ENCODE measurements at places on chromosomes 5 and 9. TPM values are rescaled to one million over a fixed set of nuclear protein-coding genes. Genes with fewer than 3 reads are reported as not detected.

GRCh38 chr9:81673310-81673709, 16.0 kb downstream of the TLE1 start:
- DNase-seq, result no peak
- no peaks in the 10 kb centered on the region for H3K4me1 ChIP-seq
- no peak overlapping the region for H3K27ac ChIP-seq
- H3K36me3 ChIP-seq, result no peaks in the 10 kb centered on the region
- no peaks in the 10 kb centered on the region for H3K27me3 ChIP-seq
- H3K4me3 ChIP-seq, result no peak overlapping the region

- H3K27ac ChIP-seq, result no peak overlapping the region
- no peak overlapping the region for H3K4me3 ChIP-seq
- no peaks in the 10 kb centered on the region for H3K4me1 ChIP-seq
Measured at GRCh38 chr9:108525186-108525585, 330.6 kb downstream of the ACTL7B start.

DNA sequence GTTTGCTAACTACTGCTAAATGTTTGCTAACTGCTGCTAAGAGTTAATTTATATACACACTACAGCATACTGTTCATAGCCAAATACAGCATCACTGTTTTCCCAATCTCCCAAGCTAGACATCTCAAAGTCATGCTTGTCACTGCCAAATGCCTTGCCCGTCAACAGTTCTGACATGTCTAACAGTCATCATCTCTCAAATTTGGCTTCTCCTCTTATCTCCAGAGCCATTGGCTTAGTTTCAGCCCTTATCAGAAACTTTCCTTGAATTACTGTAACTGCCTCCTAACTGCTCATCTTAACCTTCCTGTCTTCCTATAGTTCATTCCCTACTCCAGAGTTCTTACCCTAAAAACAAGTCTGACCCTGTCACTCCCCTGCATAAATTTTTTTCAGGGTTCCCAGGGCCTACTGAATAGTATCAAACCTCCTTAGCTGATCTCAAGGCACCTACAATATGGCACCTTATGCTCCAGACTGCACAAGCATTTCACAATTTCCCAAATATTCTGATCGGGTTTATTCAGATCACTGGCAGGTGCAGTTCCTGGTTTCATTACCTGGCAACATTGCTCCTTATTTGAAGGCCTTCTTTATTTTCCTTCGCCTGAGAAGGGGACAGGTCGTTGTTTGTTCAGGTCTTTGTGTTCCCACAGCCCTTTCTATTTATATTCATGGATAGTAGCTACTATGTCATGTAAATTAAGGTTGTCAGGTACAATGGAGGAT, 55.9 kb upstream of the ANKRD55 start:
- no peaks in the 10 kb centered on the region for H3K27me3 ChIP-seq
- DNase-seq, result no peak
- H3K27ac ChIP-seq, result no peak overlapping the region

DNA sequence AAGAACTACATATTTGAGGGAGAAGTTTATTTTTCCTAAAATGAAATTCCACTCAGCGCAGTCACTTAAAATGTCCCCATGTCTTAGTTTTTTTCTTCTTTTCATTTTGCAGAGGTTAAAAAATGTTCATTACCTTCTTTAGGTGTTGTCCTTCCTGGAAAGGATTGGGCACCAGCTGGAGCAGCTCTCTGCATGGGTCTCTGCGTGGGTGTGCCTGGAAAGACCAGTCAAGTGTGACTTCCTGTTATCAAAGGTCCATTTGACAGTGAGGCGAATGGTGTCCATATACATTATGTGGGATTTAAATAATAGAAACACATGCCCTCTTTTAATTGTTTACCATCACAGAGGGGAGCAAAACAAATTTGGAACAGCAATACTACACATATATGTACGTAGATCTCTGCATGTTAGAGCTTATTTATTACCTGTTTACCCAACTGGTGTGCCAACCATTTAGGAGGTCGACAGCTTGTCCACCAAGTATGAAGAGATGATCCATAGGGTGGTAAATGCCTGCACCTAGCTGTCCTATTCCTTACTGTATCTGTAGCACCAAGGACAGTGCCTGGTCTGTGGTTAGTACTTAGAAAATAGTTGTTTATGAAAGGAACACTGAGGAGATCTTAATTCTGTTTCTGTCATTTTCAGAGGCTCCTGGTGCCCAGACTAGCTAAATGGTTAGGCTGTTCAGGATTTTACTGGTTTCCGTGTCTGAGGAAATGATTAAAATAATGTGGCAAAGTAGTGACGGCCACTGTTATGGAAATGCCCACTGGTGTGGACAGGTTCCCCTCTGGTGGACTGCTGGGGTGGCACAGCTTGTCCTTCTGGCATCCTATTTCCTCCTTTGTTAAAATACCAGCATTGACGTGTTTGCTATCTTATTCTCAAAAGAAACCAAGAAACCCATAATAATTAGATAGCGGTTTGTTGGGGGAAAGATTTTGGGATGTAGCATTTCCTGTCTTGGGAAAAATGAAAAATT, 200.4 kb downstream of the MAST4 start:
- H3K27me3 ChIP-seq, result no peaks in the 10 kb centered on the region
- DNase-seq, result no peak
- H3K27ac ChIP-seq, result no peak overlapping the region
- no peaks in the 10 kb centered on the region for H3K36me3 ChIP-seq

DNA sequence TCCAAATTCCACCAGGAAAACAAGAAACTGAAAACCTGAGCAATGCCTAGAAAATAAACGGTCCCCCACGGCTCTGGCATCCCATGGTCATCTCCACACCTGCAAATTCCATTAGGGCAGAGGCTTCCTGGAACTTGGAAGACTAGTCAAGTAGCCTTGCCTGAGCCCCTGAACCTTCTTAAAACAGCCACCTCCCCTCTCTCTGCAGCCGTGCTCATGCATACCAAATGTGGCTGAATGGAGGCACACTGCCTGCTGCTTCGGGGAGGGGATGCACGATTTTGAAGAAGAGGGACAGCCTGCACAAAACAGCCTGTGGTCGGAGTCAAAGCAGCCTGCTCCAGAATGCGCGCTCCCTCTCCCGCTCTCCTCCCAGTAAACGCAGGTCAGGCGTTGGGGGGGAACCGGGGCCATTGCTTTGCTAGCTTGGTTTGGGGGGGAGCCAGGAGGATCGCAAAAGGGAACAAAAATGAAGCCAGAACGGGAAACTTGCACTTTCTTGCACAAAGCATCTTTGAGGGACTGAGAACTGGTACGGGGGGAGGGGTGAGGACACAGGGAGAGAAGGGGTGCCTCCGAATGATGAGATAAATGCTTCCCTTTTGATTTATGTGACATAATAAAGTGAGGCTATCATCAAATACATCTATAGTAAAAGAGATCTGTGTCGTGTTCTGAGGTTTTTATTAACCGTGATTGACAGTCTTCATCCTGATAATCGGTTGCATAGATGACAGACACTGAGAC, at the start of gene TRPM3:
TSS of gene TRPM3 (minus strand) at position 347 of the 747 bp plus-strand sequence. CDS start at position 80, 267 bp downstream.
- H3K4me3 ChIP-seq, result no peak within 1 kb of the TSS
- H3K36me3 ChIP-seq, result no peaks in the 10 kb centered on the region
- no peak for DNase-seq
- no peak within 1 kb of the TSS for H3K27ac ChIP-seq

- DNase-seq, result no peak
Measured at GRCh38 chr5:58606064-58606463, 23.2 kb downstream of the RAB3C start.

- H3K4me3 ChIP-seq, result no peak overlapping the region
- H3K4me1 ChIP-seq, result peaks cover 12% of the 10 kb centered on the region
- no peak overlapping the region for H3K27ac ChIP-seq
- no peak for DNase-seq
- H3K36me3 ChIP-seq, result no peaks in the 10 kb centered on the region
Measured at GRCh38 chr9:113482991-113483675, 19.6 kb downstream of the RGS3 start.

GRCh38 chr5:1727571-1727970, 72.1 kb downstream of the MRPL36 start:
- no peak overlapping the region for H3K27ac ChIP-seq
- no peaks in the 10 kb centered on the region for H3K27me3 ChIP-seq
- H3K36me3 ChIP-seq, result no peaks in the 10 kb centered on the region
- no peak for DNase-seq

Gene ABO
- total RNA-seq, result not detected

Gene CARD6
- 1.8 TPM for total RNA-seq

Gene PCDHA12
- not detected for total RNA-seq

Data from CD8-positive, alpha-beta memory T cell (primary cell).